ENCODE measurements at places on chromosomes 1 and 21.

DNA sequence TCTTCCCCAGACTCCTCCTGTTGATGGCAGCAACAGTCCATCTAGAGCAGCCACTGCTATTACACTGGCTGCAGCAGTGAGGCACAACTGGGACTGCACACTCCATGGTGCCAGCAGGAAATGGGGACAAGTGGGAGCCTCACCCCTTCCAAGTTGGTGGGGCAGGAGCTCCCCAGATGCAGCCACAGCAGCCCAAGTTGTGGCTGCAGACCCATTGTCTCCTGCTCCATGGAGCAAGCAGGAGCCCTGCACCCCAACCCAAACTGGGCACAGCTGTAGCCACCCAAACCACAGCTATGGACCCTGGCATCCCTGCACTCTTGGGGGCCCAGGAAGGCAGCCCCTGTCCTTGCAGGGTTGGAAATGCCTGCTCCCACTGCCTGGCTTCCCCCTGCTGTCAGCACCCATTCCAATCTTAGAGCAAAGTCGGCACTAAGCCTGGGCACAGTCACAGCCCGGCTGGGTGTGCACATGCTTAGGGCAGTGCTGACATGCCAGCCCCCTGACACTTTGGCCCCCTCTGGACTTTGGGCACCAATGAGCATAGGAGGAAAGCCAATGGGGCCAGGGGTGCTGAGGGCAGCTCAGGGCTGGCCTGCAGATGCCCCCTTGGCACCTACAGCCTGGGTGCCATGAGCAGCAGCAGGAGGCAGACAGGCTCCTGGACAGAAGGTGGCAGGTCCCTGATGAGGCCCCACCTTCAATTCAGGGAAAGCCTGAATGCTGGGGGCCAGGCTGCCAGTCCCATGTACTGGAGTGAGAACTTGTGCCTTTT is 44.0 kb downstream of the MATN1 start:
- DNase-seq: no peak

DNA sequence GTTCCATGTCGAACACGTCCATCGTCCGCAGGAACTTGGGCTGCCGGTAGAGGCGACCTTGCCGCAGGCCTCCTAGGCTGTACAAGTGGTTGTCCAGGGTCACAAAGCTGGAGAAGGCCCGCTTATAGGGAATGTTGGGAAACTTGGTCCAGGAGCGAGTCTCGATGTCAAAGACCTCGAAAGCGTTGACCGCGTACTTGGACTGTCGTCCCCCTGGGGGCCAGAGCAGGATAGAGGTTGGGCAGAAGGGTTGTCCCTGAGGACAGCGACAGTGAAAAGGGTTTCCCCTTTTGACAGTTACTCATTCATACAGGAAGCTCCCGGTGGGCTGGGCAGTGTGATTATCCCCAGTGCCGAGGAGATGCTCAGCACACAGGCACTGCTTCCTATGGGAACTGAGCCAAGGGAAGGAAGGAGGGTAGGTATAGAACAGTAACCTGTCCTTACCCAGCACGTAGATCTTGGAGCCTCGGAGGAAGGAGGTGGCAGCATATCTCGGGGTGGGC is 17.5 kb downstream of the KLHDC8A start:
- DNase-seq: no peak

DNA sequence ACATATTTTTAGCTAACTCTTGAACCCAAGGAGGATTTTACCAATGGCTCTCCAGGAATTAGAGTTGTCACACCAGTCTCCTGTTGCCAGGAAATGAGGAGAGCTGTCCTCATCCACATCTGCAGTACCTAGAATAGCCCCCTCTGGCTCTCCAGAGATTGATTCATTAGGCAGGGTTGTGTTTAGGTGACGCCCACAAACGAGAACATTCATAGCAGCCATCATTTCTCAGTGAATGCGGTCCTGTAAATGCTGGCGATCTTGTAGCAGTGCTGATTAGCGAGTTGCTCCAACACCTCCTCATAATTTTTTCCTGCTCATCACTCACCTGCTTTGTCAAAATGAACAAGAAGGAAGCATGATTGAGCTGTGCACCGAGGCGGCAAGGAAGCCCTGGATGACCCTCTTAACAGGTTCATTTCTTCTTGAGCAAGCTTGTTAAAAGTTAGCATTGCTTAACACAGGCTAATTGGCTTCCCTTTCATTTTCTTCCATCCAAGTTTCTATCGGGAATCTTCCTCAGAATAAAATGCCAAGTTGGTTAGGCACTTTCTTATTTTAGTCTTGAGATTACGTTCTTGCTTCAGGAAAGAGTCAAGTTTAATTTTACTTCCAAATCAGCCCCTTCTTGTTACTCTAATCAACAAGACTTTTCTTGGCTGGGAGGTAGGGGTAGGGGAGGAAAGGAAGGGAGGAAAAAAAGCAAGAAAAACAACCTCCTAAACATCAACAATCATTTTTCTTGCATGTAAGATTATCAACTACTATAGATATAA is 16.5 kb upstream of the KLHDC8A start:
- DNase-seq: no peak

DNA sequence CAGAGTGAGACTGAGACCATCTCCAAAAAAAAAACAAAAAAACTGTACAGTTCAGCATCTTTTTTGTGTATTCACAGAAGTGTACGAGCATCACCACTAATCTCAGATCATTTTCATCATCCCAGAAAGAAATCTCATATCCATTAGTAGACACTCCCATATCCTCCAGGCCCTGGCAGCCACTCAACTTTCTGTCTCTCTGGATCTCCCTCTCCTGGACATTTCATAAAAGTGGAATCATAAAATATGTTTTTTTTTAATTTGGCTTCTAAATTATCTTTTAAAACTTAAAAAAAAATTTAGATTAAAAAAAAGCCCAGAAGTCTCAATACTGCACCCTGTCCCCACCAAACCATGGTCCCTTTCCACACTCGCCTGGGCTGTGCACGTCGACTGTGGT is 22.1 kb downstream of the RIPPLY3 start:
- DNase-seq: no peak

- no peak for DNase-seq
These were observed 106.0 kb downstream of the SLC45A1 start for GRCh38 chr1:8423692-8424538.

- no peak for DNase-seq
These were observed 33.5 kb upstream of the WASF2 start for GRCh38 chr1:27523337-27524020.

- no peak for DNase-seq
These were observed 65.7 kb downstream of the DTL start for GRCh38 chr1:212101251-212101650.

GRCh38 chr1:116175611-116176010 is 64.4 kb downstream of the MAB21L3 start:
- DNase-seq: no peak

DNA sequence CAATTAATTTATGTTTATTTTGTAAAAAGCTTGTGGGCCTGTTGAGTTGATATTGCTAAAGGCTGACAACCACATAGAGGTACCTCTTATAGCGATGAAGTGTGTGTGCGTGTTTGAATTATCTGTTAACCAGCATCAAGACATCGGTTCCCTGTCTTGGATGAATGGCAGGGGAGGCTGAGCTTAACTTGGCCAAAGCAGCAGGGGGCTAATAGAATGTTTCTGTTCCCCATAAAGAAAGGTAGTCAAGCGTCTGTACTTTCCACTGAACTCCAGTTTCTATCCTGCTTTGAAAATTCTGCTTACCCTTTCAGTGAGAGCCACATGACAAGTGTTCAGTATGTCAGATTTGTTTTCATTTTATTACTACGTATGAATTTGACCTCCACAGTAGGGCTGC is 63.0 kb downstream of the ROR1 start:
- no peak for DNase-seq

DNA sequence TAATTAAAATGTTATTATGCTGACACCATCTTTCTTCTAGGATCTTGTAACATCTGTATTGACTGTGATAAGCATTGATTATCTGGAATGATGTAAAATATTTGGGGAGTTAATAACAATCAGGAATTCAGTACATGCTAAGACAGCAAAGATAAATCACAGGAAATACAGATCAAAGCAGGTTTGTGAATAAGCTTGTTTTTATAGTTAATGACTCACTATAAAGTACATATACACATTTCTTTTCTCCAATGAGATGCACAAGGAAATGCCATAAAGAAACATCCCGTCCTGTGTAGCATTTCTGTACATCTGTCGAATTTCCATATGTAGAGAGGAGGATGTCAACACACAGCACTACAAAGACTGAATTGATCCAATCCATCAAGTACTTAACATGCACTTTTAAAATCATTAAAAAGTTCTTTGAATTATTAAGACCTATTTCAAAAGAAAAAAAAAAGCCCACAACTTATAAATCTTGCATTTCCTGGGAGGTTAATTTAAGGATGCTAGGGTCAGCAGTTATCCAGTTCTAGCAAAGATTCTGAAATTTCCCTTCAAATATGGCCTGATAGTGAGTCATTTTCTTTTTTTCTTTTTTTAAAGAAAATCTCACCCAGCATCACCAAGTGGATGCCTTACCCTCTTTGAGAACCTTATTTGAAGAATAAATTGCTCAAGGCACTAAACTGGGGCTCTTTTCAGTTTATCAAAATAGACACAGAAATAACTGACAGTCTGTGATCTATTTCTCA is 243.2 kb upstream of the NR5A2 start:
- DNase-seq: no peak

DNA sequence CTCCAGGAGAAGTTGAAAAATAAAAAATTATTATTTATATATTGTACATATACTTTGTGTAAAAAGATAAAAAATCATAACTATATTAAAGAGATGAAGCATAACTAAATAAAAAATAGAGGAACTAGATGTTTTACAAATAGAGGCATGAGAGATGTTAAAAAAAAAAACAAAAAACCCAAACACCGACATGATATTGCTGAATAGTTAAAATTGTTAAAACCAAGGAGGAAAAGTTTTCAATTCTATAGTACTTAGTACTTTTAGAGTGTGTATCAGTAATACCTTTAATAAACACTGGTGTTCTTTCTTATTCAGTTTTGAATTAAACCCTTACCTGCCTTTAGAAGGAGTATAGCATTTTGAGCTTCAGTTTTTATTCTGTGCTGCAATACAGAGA is 32.1 kb downstream of the BACH1 start:
- no peak for DNase-seq

DNA sequence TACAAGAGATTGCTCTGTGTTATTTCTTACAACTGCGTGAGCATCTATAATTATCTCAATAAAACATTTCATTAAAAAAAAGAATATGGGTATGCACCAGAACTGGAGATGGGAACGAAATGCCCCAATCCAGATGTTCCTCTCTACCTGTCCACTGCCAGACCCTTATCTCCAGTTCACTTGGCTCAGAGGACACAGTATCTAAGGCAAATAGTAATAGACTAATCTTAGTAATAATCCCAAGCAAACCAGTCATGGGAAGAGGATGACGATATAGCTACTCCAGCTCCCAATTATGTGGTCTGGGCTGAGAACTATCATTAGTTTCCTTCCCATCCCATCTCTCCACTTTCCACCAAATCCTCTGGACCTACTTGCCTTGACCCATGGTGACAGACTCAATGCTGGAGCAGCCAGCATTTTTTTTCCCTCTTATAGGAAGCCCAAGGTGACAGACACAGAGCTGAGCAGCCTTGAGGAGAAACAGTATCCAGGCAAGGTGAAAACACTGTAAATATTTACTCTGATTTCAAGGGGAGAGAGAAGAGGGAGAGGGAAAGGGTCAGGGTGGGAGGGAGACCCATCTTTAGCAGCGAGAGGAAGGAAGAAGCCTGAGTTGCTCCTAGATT is 28.7 kb downstream of the DDX20 start:
- DNase-seq: no peak

GRCh38 chr1:202367271-202367670 is 18.8 kb downstream of the PPP1R12B start:
- DNase-seq: no peak

DNA sequence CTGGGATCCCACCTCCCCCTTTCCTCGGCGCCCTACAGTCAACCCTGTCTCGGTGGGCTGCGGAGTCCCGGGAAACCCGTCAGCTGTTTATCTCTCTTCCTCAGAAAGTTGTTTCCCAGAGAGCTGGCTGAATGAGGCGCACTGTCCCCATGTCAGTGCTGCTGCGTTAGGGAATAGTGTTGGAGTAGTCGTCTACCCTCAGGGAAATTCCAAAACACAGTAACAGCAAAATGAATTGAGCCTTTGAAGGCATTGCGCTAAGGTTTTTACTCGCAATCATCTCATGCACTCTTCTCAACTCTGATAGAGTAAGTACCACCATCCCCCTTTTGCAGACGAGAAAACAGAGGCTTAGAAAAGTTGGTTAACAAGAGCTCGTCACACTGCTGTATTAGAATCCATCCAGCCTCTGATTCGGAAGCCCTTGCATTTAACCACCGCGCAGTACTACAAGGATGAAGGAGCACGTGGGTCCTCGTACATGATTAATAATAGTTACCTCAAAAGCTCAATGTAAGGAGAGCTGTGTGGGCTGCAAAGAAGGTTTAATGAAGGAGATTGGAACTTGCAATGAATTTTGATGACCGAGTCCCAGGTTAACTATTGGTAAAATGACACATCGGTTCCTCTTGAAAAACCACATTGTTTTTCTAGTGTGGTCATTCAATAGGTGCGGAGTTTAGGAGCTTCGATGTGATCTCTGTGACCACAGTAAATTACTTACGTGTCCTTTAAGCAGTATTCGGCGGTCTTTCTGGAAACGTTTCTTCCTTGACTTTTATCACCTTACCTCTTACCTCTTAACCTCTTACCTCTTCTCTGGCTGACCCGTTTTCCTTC is 788 bp upstream of the EDEM3 start:
- DNase-seq: no peak

- no peak for DNase-seq
These were observed 75.2 kb upstream of the TEKT2 start for GRCh38 chr1:36008546-36009197.

- DNase-seq: no peak
These were observed 18.8 kb upstream of the RGS16 start for GRCh38 chr1:182622901-182623528.

GRCh38 chr1:3787349-3787715 is 9.0 kb downstream of the LRRC47 start:
- no peak for DNase-seq

- no peak for DNase-seq
These were observed 808.7 kb downstream of the NCAM2 start for GRCh38 chr21:21806711-21807597.
